ENCODE measurements at places on chromosomes 5 and 9.

DNA sequence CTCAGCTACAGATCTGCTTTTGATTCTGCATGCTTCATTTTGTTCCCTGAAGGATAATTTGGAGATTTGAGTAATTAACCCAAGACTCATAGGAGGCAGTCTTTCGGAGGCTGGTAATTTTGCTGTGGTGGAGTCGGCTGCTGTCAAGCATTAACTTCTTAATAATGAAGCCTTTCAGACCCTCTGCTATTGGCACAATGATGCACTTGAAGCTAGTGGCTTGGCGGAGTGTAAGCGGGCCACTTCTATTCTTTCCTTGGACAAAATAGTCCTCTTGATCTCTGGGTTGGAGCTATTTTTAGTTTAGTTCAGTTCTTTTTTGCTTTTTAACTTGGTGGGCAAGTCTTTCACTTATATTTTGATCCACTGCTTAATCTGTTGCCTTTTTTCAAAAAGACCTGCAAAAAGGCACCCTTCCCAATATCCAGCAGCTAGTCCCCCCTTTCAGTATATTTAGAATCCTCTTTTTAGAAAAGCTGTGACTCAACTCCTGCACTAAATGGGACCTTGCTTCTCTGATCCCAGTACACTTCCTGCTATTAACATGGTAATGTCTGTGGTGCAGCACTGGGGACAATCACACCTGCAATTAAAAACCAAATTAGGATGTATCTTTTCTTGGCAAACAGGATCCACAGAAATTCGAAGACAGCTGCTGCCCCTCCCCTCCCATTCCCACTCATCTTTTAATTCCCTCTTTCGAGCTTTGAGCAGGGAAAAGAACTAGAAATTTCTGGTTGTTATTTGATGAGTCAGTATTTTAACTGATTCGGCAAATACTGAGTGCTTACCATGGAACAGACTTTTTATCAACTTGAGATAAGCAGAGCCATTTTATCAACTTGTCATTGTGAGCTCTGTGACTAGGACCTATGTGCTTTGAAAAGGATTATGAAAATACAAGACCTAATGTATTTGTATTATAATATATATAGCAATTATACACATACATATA lies 169.4 kb upstream of the ANKRD55 start:
- DNase-seq = no peak

DNA sequence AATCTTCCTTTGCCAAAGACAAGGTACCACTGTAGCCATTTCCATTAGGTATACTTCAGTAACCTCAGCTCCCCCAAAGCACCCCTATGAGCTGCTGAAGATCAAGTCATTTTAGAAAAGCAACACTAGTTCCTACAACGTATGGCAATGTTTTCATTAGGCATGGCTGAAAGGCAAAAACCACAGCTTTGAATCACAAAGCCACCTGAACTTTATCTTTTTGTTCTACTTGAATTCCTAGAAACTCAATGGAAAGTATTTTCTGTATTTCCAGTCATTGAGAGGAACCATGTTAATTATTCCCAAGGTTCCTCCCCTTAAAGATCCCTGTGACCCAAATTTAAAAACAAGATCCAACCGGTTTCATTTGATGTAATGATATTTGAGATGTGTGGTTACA lies 152.1 kb downstream of the EFNA5 start:
- DNase-seq = no peak

DNA sequence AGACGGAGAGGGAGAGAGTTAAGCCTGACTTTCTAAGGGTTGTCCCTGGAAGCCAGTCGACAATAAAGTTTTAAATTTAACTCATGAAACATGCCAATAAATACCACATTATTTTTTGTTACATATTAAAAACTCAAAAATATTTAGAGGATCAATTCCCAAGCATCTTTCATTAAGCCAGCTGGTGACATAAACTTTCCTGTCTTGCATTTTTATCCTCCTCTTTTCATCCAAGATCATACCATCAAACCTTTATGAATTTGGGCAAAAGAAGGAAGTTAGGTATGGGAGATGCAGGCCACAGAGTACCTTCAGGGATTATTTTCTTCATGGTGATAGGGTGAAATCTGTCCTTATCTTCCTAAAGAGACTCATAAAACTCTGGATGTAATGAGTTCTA lies 178.3 kb upstream of the FBXL17 start:
- DNase-seq = no peak

- DNase-seq = no peak
Observed at GRCh38 chr9:128497824-128498610, 6.5 kb upstream of the GLE1 start.
